Jurkat, Clone E6-1 (cell line): ENCODE measurements at places on chromosomes 4 and X.
A peak's percentile ranks its signal among the peaks of the same experiment; 100 is the strongest.

- no peak for DNase-seq
These were observed 23.7 kb downstream of the CC2D2A start for GRCh38 chr4:15493411-15493810.

GRCh38 chrX:22882543-22882942, 117.2 kb upstream of the DDX53 start:
- DNase-seq, result no peak

GRCh38 chr4:73258436-73258685, 237 bp downstream of the ANKRD17 start:
- DNase-seq, result no peak

DNA sequence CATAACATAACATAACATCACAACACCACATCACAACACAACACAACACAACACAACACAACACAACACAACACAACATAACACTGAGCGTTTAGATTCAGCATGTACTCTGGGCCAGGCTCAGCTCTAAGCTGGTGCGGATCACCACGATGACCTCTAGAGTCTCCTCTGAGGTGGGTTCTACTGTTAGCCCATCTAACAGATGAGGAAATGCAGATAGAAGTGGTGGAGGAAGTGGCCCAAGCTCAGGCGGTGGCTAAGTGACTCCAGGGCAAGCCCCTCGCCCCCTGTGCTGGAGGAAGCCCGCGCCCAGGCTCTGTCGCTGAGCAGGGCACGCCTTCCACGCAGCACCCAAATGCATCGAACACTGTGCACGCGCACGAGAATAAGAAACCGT, 45.3 kb upstream of the CDKN2AIP start:
- no peak for DNase-seq

GRCh38 chr4:74120086-74120485, 21.1 kb upstream of the CXCL2 start:
- no peak for DNase-seq

GRCh38 chr4:131499141-131499873, 1649.8 kb upstream of the PCDH10 start:
- no peak for DNase-seq

DNA sequence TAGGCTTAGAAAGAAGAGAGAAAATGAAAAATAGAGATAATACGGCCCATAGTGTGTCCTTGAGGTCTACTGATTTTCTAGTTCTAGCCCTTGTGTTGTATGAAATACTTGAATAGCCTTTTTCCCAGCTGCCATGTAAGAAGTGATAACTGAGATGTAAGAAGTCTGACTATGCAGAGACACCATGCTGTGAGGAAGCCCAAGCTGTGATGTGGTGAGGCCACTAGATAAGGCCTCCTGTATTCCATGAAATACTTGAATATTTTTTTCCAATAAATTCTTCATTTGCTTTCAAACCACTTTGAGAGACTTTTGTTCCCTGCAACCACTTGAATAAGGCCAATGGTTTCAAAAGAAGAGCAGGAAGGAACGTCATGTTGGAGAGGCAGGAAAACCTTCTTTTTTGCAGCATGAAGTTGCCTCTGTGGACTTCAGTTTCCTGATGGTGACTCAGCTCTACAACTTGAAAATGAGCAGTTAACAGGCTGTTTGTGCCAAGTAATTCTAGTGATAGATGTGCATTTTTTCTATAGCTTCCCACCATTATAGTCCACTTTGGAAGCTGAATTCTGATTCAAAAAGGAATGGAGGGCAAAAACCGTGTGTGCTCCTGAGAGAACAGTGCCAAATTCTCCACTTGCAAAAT, 25.5 kb upstream of the FAM9C start:
- DNase-seq, result no peak

DNA sequence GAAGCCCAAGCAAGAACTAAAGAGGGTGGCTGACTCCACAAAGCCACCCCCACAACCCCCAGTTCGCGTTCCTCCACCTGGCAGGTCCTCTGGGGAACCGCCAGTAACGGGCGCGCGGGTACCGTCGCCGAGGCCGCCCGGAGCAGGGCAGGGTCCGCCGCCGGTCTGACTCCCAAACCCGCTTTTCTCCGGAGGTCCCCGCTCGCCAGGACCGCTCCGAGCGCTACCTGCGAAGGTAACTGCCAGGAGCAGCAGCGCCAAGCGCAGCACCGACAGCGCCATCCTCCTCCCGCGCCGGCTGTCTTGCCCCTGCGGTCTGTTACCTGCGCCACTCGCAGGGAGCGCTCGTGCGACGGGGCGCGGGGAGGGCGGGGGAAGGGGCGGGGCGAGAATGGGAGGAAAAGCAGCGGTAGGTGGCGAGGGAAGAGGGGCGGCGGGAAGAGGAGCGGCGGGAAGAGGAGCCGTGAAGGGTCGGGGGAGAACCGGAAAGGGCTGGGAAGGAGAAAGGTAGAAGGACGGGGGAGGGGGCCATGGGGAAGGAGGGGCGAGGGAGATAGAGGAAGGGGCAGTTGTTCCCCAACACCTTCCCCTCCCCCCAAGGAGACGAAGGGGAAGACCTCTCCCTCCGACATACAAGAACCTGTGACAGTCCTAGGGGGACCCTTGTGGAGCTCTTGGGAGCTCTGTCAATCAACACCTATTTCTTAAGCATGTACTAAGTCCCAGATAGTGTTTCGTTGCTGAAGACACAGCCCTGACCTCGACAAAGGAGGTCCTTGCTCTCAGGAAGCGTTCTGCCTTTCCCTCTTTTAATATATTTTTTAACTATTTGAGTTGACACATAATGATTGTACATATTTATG, at the start of gene SPINK2:
Gene SPINK2, minus strand, starts transcription at position 321 of the 863 bp plus-strand sequence. Its CDS starts 39 bp downstream, at position 282.
- peak; percentile 45 for DNase-seq

GRCh38 chr4:119678761-119679160, 50.2 kb upstream of the PDE5A start:
- DNase-seq, result no peak

GRCh38 chr4:30724247-30724646, 4.1 kb downstream of the PCDH7 start:
- no peak for DNase-seq

GRCh38 chr4:99059550-99059949, 29.0 kb downstream of the ADH5 start:
- DNase-seq, result no peak

DNA sequence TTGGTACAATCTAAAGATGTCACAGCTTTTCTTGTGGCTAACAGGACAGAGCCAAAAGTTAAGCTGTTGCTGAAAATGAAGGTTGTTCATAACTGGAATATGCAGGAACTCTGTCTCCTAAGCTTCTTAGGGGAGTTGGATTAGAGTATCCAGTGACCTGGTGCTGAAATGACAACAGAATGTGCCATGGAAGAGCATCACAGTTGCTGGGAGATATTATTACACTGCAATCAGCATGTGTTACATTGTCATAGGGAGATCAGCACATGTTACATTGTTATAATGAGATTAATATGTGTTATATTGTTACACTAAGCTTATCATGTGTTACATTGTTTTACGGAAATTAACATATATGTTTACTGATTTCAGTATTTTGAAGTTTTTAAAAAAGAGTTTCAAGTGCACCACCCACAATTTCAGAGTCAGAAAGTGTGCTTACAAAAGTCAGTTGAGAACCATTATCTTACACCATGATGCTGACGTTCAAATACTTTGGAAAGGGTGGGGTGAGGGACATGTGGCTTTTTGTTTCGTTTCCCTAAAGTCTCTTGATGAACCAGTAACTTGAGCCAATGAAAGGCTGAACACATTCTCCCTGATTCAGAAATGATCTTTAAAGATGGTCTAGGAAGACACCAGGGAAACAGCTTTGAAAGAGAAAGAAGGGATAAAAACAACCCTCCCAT, 113.4 kb downstream of the DRD5 start:
- no peak for DNase-seq

DNA sequence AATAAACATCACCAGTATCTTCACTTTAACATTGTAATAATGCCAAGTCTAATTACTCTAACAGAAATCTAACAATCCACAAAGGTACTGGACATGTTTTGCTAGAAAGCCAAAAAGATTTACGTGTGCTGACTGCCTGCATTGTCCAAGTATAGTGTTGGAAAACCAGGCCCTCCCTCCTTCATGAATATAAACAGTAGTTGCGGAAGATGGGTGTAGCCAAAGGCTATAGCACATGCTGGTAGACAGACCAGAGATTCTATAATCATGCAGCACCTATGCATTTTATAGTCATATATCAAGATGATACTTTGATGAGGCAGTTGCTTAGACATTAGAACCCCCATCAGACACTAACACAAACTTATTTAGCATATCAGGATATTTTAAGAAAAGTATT, 22.6 kb downstream of the ZNF280C start:
- no peak for DNase-seq

GRCh38 chrX:46627711-46628419, 54.3 kb downstream of the CHST7 start:
- no peak for DNase-seq

DNA sequence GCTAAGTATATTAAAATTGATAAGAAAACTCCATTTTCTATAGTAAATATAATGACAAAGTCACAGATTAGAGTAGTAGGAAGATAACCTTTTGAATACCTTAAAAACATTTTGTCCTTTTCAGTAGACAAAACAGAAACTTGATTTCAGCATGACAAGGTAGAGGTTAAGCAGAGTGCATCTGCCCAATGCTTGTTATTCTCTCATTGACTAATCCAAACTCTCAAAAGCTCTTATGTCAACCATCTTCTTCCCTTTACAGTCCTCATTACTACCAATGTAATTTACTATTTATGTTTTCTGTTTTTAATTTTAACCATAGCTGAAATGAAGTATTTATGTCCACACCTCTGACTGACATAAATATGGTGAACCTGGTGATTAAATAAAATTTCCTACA, 11.1 kb downstream of the NIPAL1 start:
- DNase-seq, result no peak

GRCh38 chr4:8377103-8378075, 63.1 kb downstream of the ACOX3 start:
- no peak for DNase-seq

- no peak for DNase-seq
These were observed 121.5 kb downstream of the FNIP2 start for GRCh38 chr4:158890294-158890693.

DNA sequence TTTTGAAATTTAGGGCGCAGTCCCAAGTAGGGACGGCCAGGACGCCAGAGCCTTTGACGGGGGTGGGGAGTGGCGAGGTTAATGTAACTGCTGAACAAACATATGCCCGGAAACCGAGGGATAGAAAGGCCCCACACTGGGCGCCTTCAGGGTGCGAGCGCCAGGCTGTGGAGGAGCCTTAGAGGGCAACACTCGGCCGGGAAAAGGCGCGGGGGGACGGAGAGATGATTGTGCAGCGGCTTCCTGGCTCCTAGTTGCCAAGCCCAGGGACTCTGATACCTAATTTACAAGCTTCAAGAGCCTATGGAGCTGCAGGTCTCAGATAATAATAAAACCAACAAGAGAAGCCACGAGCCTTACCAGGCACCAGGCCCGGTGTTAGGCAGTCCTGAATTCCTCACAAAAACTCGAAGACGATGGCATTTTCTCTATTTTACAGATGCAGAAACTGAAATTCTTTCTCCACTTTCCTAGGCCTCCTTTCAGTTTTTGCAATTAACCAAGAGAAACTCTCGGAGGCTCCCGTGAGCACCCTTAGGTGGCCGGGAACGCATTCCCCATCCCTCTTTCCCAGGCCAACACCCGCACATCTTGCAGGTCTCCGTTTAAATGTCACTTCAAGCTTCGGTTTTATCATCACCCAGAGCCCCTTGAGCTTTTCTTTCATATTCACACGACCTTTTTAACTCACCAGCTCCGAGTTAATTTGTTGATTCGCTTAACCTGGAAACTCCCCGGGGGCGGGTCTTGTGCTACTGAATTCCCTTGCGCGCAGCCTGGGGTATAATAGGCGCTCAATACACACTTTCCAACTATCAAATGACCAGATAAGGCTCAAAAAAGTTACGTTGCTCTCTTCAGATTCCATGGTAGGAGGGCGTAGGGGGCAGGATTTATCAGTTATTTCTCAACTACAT, 6.4 kb upstream of the GSX2 start:
- no peak for DNase-seq

- no peak for DNase-seq
These were observed 12.8 kb downstream of the ZFP42 start for GRCh38 chr4:188008377-188008776.

DNA sequence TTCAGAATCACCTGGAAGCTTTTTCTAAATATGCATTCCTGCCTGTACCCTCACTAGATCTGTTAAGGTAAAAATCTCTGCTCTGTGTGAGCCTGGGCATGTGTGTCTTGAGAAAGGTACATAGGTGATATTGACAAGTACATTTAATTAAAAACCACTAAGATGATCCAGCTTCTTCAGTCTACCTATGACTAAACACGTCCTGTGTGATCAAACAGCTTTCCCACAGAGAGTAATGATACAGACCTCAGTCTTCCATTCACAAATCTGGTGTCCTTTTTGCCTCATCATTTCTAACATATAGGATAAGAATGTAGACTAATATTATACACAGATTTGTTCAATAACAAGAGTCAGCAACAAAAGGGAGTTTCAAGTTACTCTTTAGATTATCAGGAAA, 42.6 kb downstream of the GALNT7 start:
- DNase-seq, result no peak

DNA sequence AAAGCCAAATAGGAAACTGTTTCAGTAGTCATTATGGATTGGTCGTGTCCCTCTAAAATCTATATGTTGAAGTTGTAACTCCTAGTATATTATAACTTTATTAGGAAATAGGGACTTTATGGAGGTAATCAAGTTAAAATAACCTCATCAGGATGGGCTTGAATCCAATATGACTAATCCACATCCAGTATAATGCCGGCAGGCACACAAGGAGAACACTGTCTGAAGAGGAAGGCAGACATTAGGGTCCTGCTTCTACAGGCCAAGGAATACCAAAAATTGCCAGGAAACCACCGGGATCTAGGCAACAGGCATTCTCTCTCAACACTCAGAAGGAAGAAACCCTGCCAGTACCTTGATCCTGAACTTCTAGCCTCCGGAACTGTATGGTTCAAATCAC, 130.3 kb downstream of the ATP10D start:
- DNase-seq, result no peak

DNA sequence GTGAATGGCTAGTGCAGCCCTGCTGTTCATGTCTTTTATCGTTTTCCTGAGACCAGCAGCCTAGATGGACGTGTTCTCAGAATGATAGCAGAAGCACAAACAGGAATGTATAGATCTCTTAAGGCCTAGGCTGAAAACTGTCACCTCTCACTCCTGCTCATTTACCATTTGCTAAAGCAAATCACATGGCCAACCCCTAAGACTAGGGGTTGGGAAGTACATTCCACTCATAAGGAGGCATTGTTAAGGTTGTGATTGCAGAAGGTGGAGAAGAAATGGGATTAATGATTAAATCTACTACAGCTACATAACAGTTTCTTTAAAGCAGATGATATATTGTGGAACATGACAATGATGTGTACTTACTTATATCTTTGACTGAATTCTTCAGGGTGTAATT, 536.8 kb upstream of the FTHL17 start:
- DNase-seq, result no peak

DNA sequence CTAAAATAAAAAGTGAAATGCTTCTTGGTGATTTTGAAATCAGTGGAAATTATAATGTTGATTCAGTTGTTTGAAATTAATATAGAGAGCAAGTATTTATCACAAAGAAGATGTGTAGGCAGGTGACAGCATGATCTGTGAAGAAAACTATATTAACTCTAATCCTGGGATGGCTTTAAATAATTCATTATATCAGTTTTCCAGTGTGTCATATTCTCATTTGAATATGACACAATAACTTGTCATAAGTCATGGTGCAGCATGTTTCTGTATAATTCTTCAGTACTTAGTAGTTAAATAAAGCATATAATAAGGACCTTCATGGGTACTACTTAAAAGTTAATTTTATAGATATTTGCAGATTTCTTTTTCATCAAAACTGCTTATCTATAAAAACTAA, 573.6 kb downstream of the INPP4B start:
- no peak for DNase-seq
